H9 (cell line): ENCODE measurements at places on chromosomes 5 and 9. TPM values are rescaled to one million over a fixed set of nuclear protein-coding genes. Genes with fewer than 3 reads are reported as not detected.

The LURAP1L gene
- 0.13 TPM in 1 of 2 replicates, not detected in the other for total RNA-seq

The NPR3 gene
- total RNA-seq: not detected in 2 replicates

The PCDHGA12 gene
- total RNA-seq: 1.3 and 1.4 TPM in 2 replicates

The DOK3 gene
- total RNA-seq: 15.9 and 16.4 TPM in 2 replicates
